ENCODE measurements at places on chromosomes 7 and 10. TPM values are rescaled to one million over a fixed set of nuclear protein-coding genes. Genes with fewer than 3 reads are reported as not detected.

The RTKN2 gene
- total RNA-seq = 10.6 TPM

The FAM241B gene
- 33.4 TPM for total RNA-seq

The CYP3A4 gene
- total RNA-seq = not detected

The MRLN gene
- total RNA-seq = 0.69 TPM

The CXCL12 gene
- total RNA-seq = 13.1 TPM

The SCIN gene
- total RNA-seq = 9.9 TPM

The CDC14C gene
- total RNA-seq = not detected

The SFTPA2 gene
- total RNA-seq = not detected

The UNCX gene
- 2.3 TPM for total RNA-seq

The IDI2 gene
- total RNA-seq = not detected

The AGMO gene
- 0.69 TPM for total RNA-seq

The GPR15LG gene
- not detected for total RNA-seq

The TEX47 gene
- not detected for total RNA-seq

All from diencephalon (tissue), 1 donor.